Astrocyte of the spinal cord (primary cell): ENCODE measurements at places on chromosomes 1 and 21.

DNA sequence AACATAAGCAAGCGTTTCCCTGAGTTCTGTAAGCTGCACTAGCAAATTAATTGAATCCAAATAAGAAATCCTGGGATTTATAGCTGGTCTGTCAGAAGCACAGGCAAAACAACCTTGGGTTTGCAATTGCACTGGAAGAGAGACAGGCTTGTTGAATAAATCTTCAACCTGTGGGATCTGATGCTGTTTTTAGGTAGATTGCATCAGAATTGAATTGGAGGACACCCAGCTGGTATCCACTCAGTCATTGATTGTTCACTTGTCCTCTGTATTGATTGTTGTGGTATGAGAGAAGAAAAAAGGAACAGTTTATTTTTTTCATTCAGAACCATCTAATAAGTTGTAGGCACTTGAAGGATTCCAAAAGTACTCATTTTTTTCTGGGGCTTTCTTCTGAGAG lies 497.4 kb downstream of the SIPA1L2 start:
- DNase-seq = no peak

GRCh38 chr1:75293270-75293669 lies 159.1 kb downstream of the LHX8 start:
- no peak for DNase-seq

DNA sequence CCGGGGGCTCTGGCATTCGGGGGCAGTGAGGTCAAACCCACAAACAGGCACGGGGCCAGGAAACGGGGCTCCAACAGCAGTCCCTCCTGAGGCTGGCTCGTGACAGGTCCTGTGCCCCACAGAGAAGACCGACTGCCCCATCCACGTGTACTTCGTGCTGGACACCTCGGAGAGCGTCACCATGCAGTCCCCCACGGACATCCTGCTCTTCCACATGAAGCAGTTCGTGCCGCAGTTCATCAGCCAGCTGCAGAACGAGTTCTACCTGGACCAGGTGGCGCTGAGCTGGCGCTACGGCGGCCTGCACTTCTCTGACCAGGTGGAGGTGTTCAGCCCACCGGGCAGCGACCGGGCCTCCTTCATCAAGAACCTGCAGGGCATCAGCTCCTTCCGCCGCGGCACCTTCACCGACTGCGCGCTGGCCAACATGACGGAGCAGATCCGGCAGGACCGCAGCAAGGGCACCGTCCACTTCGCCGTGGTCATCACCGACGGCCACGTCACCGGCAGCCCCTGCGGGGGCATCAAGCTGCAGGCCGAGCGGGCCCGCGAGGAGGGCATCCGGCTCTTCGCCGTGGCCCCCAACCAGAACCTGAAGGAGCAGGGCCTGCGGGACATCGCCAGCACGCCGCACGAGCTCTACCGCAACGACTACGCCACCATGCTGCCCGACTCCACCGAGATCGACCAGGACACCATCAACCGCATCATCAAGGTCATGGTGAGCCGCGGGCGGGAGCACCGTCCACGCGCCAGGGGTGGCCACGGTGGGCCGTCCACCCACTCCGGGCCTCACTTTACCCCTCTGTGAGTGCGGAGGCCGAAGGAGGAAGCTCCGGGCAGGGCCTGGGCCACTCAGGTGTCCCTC lies 14.2 kb downstream of the COL6A2 start:
- DNase-seq = no peak

DNA sequence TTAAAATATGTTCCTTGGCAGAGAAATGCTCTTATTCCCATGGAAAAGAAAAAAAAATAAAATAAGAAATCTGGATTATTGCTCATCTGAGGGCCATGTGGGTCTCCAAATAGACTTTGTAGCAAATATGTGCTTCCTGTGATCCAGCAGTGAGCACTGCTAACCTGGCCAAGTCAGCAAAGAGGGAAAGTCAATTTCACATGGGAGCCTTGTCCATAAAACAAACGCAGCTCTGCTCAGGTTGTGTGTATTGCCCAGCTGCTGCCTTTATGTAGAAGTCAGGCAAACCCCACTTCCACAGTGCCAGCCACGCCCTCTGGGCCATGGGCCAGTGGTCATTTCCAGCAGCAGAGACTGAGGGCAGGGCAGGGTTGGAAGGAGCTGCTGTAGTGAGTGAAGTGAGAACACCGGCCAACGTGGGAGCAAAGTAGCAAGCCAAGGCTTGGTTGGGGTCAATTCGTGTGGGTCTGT lies 174.3 kb downstream of the LYPLAL1 start:
- DNase-seq = no peak

GRCh38 chr1:203036537-203036936 lies 10.2 kb downstream of the PPFIA4 start:
- no peak for DNase-seq

DNA sequence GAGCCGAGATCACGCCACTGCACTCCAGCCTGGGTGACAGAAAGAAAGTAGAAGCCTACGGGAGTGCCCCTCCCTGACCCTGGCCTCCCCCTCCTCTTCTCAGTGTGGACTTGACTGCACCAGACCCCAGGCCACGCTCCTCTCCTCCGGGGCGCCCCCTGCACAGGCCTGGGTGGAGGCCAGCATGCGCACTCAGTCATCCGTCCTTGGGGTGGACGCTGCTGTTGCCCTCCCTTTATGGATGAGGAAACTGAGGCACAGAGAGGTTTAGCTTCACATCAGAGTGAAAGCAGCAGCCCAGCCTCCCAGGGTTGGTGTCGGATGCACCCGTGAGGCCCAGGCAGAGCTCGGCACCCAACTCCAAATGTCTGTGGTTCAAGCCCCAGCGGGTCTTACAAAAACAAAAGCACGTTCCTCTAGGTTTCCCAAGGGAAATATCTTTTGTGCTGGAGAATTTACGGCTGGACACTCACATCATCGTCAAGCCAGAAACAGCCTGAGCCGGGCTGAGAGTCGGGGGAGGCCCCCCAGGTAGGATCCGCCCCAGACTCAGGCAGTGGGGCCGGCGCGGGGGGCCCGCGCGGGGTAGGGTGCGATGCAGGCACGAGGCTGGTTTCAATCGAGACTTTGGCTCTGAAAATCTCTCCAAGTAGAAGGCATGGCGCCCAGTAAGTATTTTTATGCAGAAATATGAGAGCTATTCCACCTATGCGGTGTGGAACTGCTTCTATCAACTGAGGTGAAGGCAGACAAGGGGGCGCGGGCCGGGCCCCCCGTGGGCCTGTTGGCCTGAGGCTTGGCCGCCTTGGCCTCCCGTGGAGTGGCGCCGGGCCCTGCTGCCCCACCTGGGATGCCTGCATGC lies 36.6 kb downstream of the MORN1 start:
- no peak for DNase-seq

GRCh38 chr21:33155005-33155404 lies 74.7 kb upstream of the IFNAR2 start:
- DNase-seq = no peak

DNA sequence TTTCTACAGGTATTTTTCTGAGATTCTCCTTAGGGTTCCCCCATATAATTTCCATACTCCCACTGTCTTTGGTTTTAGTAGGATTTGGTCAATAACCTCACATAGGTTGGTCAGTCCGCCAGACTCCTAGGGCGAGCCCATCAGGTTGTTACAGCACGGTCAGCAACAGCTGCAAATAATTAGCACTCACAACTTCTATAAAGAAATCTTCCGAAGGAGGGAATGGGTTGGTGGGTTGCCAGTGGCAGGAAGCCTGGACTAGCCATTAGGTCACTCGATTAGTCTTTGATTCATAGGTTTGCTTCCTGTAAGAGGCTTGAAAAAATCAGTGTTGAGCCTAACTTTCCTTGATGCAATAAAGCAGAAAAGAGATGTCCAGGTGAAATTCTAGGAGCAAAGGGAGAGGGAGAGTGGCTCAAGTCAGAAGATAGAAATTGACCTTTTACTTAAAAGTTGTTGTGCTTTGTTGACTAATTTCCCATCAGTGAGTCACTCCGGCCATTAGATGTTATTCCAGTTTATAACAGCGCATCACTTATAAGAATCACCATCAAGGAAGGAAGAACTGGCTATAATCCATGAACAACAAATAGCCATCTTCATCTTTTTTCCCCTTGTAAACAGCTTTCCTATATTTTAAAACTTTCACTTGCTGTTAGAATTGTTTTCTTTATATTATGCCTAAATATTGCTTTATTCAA lies 88.3 kb downstream of the TPR start:
- DNase-seq = peak; percentile 38

- no peak for DNase-seq
These were observed 71.4 kb upstream of the KCNJ6 start for GRCh38 chr21:37987668-37988067.

DNA sequence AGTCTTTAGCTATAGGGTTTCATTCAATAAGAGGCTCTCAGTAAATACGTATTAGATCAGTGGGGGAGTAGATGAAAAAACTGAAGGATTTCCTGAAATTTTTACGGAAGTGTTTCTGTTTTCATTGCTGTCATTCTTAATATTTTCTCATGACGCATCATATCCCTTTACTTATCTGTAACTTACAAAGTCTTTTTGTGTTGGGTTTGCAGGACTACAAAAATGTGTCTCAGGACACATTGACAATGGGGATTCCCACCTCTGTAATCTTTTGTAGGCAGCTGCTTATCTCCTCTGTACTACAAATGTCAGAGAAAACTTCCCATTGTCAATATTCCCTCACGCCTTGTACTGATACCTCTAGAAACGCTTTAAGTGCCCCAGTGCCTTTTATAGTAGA lies 35.5 kb downstream of the CRP start:
- no peak for DNase-seq

DNA sequence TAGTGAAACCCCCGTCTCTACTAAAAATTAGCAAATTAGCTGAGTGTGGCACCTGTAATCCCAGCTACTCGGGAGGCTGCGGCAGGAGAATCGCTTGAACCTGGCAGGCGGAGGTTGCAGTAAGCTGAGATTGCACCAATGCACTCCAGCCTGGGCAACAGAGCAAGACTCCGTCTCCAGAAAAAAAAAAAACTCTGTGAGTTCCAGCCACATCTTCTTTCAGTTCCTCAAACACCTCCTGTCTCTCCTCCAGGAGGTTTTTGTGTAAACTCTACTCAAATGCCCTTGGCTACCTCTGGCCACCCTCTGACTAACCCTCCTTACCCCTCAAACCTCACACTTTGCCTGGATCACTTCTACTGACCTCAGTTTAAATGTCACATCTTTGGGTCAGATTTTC lies 38.1 kb downstream of the RCSD1 start:
- DNase-seq = no peak

- DNase-seq = no peak
These were observed 61.2 kb downstream of the WNT9A start for GRCh38 chr1:227886503-227886961.

GRCh38 chr1:153277852-153278251 lies 18.4 kb downstream of the LORICRIN start:
- no peak for DNase-seq

DNA sequence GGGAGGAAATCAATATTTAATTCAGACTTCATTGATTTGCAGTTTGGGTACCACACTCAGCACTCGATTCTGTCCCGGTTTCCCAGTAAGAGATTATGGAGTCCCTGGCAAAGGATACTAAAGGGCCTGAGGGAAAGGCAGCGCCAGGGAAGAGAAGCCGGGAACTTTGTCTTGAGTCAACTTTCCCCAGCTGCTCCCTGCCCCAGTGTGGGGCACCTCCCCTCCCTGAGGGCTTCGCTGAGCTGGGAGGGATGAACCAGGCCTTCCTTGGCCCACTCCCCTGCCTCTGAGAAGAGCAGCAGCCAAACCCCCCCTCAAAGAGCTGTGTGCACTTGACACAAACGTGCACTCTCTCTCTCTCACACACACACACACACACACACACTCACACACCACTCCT lies 32.6 kb downstream of the OPTC start:
- no peak for DNase-seq

DNA sequence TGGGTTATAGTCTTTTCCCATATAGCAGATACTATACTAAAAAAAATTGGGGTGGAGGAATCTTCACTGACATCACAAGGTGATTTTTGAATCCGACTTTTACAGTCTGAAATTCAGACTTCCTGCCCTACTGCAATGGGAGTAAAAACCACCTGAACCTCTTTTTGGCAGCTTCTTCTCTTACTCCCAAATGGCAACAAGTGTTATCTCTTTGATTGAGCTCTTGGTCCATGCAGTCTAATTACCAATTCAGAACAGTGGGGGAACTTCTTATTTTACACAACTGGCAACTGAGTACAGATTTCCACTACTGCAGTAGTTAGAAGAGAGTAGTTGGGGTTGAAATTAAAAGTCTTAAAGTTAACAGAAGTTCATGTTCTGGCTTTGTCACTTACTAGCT lies 62.3 kb downstream of the MACF1 start:
- DNase-seq = no peak

DNA sequence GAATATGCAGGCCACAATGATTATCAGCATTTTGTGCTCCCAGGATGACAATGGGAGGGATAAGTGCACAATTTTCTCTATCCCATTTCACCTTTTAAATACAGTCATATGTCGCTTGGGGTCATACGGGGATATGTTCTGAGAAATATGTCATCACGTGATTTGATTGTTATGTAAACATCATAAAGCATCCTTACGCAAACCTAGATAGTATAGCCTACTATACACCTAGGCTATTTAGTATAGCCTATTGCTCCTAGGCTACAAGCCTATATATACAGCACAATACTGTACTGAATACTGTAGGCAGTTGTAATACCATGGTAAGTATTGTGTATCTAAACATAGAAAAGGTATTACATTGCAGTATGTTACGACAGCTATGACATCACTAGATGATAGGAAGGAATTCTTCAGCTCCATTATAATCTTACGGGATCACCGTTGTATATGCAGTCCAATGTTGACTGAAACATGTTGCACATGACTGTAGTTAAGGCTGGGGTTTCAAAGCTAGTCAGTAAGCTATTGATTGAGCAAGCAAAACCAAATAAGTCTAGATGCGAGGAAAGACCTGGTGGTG lies 18.9 kb downstream of the RUSC1 start:
- no peak for DNase-seq

DNA sequence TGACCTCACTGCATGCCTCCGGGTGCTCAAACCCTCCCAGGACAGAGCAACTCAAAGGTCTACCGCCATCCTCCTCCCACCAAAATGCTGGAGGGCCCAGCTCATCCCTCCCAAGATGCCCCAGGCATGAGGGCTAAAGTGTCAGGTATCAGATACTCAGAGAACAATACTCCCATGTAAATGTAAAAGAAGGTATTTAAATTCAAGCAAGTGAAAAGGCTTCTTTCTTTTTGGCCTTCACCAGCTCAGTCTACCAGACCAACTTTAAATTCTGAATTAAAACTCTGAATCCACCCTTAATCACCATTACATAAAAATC lies 3.0 kb downstream of the PARP1 start:
- DNase-seq = no peak

- no peak for DNase-seq
These were observed 51.2 kb downstream of the WLS start for GRCh38 chr1:68181165-68181556.

GRCh38 chr1:2633366-2633935 lies 635 bp upstream of the MMEL1 start:
- DNase-seq = no peak

GRCh38 chr1:197182716-197183115 lies 36.2 kb upstream of the ASPM start:
- DNase-seq = no peak

- DNase-seq = no peak
These were observed 5.4 kb downstream of the ARHGEF10L start for GRCh38 chr1:17544776-17545350.

- no peak for DNase-seq
These were observed 27.7 kb upstream of the SYT6 start for GRCh38 chr1:114181356-114181755.

GRCh38 chr1:198605406-198605805 lies 33.4 kb upstream of the PTPRC start:
- no peak for DNase-seq

- no peak for DNase-seq
These were observed 4.0 kb upstream of the PLCH2 start for GRCh38 chr1:2472109-2472508.
